ENCODE measurements at places on chromosomes 2 and 18. TPM values are rescaled to one million over a fixed set of nuclear protein-coding genes. Genes with fewer than 3 reads are reported as not detected.

DNA sequence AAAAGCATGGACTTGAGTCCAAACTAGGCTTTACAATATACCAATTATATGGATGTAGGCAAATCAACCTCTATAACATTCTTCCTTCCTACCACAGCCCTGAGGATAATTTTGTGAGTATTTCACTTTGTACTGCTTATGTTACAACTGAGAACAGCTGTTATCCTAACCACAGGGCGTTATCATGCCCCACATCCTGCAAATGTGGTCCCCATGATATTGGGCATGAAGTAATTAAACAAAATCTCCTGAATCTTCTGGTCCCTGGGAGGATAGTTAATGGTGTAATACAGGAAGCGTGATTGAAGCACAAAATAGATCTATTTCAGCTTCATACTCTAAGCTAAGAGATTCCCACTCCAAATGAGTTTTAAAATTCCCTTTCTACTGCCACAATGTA lies 223.6 kb downstream of the CDH20 start:
- DNase-seq = no peak

- peak; percentile 38 for DNase-seq
Observed at GRCh38 chr18:9712611-9713010, 4.5 kb downstream of the RAB31 start.

GRCh38 chr18:67875060-67875459 lies 358.5 kb upstream of the DSEL start:
- DNase-seq = no peak

DNA sequence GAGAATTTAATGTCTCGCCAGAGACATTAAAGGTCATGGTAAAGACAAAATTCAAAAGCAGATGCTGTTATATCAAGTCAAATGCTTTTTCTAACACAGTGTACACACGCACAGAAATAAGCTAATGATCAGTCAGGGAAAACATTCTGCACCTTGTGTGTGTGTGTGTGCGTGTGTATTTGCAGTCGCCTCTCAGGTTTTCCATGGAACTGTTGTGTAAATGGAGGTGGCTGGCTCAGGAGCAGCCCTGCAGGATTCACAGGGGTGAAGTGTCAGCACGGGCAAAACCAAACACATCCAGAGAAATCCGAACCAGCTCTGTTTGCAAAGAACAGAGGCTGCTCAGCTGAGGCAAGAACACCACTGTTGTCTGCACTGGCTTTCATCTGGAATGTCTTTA lies 76.2 kb upstream of the YWHAQ start:
- DNase-seq = no peak

DNA sequence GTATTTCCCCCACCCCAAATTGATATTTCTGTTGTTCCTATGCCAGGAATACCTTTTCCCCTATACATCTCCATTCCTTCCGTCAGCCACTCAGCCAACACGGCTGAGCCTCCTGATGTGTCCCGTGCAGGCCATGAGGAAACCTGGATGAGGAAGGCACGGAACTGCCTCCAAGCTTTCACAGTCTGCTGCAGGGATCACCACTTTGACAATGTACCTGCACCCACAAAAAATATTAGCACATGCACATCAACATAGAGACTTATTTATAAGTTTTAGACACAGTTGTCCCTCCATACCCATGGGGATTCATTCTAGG lies 101.4 kb upstream of the PPP1CB start:
- no peak for DNase-seq

- no peak for DNase-seq
Observed at GRCh38 chr2:158221063-158222020, 119.7 kb downstream of the UPP2 start.

DNA sequence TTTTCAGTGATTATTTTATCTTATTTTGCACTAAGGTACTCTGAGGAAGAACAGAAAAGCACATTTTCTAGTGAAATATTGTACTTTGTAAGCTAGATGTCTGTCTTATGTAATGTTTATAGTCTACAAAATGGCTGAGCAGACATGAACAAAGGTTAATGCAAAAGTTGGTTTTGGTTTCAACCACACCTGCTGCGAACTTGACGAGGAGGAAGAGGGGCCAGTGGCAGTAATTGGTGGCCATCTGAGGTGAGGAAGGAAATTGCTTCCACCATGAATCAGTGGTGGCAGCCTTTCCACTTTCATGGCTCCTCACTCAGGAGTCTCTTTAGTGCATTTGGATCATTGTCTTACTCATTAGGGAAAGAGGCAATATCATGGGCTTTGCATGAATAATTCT lies 894.2 kb downstream of the CNTNAP5 start:
- no peak for DNase-seq

DNA sequence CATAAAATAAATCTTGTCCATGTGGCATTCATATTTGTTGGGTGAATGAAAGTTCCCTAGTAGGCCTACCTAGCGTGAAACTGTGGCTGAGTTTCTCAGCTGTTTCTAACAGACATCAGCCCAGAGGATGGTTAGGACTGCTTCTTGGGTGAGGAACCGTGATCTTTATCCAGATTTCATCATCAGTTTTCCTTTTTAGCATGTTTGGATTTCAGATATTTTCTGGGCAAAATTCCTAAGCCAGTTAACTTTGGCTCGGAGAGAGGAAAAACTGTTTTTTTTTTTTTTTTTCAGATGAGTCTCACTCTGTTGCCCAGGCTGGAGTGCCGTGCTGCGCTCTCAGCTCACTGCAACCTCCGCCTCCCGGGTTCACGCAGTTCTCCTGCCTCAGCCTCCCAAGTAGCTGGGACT lies 53.5 kb downstream of the DGKD start:
- DNase-seq = no peak

DNA sequence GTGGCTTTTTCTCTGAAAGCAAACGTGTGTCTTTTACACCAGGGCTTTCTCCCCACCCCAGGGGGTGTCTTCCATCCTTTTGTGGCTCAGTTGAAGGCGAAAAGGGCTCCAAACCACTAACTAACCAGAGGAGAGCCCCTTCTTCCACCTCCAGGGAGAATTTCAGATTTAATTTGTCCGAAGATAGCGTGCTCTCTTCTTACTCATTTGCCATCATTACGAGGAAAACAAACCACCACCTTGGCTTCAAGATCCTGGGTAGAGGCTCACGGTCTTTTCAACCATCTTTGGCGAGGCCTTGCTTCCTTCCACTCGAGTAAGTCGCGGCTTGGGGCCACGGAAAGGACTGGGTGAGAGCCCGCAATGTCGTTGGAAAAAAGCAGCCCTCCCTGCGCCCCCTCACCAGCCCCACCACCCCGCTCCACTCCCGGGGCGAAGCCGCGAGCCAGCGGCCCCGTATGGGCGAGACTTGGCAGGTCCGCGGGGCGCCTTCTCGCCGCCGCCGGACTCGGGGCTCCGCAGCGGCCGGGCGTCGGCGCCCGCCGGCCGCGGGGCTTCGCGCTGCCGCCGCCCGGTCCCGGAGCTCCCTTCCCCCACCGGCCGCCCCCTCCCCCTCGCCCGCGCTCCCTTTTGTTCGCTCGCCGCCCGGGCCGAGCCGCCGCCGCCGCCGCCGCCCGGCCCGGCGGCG lies 1.7 kb upstream of the ZNF532 start:
- peak; percentile 59 for DNase-seq

DNA sequence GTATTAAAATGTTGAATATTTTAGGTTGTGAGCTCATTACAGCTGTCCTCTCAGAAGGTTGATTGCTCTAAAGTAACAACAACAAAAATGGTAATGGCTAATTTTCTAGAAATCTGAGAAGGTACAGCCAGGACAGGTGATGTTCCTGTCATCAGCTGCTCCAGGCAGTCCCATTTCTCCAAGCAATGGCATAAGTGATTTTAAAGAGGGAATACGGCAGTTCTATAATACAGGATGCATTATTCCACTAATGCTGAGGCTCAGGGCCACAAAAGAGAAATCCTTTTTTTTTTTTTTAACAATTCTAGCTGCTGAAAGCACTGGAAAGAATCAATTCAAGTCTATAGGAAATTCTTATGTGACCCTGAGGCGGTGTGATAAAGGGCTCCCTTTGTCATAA lies 199.9 kb downstream of the PMAIP1 start:
- DNase-seq = no peak

GRCh38 chr2:36287363-36288275 lies 68.0 kb upstream of the CRIM1 start:
- DNase-seq = no peak

DNA sequence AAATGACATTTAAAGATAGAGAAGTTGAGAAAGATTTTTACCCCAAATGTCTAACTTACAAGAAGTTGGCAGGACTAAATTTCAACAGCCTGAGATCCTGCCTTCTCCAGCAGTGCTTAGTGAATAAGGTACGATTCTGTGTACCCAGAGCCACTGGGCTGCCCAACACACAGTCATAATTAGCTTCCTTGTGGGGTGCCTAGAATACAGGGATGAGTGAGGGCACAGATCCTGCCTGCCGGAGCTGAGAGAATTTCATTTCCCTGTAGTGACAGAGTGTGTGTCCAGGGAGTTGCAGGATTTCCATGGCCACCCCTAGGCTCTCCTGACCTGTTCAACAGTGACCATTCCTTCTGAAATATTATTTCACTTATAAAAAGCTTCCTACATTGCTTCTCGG lies 27.0 kb downstream of the GREB1 start:
- DNase-seq = no peak

DNA sequence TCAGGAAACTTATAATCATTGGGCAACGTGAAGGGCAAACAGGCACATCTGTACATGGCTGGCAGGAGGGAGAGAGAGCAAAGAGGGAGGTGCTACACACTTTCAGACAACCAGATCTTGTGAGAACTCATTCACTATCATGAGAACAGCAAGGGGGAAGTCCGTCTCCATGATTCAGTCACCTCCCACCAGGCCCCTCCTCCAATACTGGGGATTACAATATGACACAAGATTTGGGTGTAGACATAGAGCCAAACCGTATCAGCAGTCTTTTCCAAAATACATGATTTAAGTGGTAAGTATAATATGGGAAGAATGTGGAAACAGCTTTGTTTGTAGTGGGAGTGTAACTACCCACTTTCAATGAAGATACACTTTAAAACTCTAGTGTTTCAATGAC lies 65.0 kb downstream of the EPB41L5 start:
- DNase-seq = no peak

Gene RAB10
- total RNA-seq = 86.0 TPM

Gene GNLY
- total RNA-seq = not detected

Gene CFAP65
- total RNA-seq = 16.5 TPM

Gene FAM110C
- total RNA-seq = 9.7 TPM

Gene CD8B2
- not detected for total RNA-seq

Gene EN1
- not detected for total RNA-seq

Gene LPIN2
- total RNA-seq = 46.3 TPM

Gene STEAP3
- 4.3 TPM for total RNA-seq

Gene NETO1
- total RNA-seq = not detected

Gene MDH1B
- total RNA-seq = 15.0 TPM

Gene FSHR
- not detected for total RNA-seq

Gene IL1RL1
- 93.2 TPM for total RNA-seq

Data from lung (tissue), 17 donors.